ENCODE measurements at places on chromosomes 11 and 22.

DNA sequence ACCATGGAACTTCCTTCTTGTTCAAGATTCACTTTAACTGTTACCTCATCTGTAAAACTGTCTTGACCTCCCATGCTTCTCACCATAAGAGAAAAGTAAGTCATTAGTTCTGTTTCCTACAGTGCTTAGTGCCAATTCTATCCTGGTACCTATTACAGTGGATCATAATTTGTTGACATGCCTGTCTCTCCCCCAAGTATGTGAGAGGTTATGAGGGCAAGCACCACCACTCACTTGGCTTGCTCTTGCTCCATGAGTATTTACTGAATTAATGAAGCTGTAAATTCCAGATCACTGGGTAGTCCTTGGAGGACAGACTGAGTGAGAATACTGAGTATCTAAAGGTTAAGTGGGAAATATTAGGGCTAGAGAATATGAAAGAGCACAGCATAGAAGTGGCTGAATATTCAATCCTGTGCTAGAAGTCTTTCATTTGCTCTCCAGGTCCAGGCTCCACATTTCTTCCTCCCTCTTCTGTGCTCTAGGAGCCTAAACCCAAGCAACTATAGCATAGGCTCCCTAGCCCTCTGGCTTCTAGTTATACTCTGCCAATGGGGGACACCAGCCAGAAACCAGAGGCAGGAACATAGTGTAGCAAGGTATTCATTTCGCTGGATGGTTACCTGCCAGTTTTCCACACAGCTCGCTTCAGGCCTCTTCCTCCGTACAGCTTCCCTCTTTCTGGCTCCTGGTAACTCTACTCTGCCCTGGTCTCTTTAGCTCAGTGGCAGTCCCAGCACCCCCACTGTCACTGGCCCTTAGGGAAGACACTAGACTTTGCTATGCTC lies 118.2 kb upstream of the SLC5A12 start:
- DNase-seq, result no peak

DNA sequence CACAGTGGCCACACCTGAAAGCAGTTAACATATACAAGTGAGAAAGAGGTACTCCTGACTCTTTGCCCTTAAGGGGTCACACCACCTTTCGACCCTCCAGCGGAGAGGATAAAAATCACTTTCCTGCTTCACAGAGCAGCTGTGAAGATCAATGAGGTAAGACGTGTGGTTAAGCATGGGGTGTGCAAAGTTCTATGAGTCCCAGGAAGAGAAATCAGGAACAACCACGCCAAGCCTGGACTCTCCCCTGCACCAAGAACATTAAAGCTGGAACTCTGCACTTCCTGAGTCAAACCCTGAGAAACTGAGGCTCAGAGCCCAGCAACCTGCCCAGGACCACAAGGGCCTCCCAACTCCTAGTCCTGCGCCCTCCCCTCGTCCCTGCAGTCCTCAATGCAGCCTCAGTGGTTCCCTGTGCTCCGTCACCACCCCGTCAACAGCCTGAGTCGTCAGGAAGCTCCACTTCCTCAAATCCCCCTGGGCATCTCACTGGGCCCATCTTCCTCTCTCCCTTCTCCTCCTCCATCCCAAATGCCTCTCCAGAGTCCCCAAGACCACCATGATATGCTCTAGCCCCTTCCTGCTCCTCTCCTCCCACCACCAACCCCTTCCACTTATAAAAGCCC lies 17.7 kb downstream of the TNKS1BP1 start:
- peak; percentile 34 for DNase-seq

GRCh38 chr22:44648821-44649565 lies 53.0 kb upstream of the PRR5 start:
- DNase-seq, result no peak

- DNase-seq, result no peak
Measured at GRCh38 chr22:22111267-22111751, 128.7 kb upstream of the TOP3B start.

Measured in H7 (cell line).